Eye (tissue), 1 donor: ENCODE measurements at places on chromosomes 6 and 20.

DNA sequence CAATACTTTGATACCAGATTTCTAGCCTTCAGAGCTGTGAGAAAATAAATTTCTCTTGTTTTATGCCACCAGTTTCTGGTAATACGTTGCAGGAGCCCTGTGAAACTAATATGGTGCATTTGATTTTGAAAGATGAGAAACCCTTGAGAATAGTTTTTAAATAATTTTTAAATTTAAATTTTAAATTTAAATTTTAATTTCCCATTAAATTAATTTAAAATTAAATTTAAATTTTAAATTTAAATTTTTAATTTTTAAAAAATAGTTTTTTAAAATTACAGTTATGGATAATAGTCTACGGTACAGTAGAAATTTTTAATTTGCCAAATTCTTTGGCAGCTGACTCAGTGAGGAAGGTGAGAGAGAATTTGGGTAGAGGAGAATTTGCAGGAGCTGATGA is 68.6 kb upstream of the SLC24A3 start:
- no peak for DNase-seq

- DNase-seq, result peak; percentile 37
Observed at GRCh38 chr6:80316686-80317231, 210.3 kb downstream of the BCKDHB start.

- no peak for DNase-seq
Observed at GRCh38 chr6:105212587-105212986, 32.8 kb upstream of the POPDC3 start.

- DNase-seq, result no peak
Observed at GRCh38 chr6:142240179-142240578, 61.6 kb upstream of the ADGRG6 start.

- no peak for DNase-seq
Observed at GRCh38 chr20:59024111-59024530, 4.9 kb downstream of the TUBB1 start.
